ENCODE measurements at places on chromosomes 3 and 15. TPM values are rescaled to one million over a fixed set of nuclear protein-coding genes. Genes with fewer than 3 reads are reported as not detected.

Gene SLC28A1
- total RNA-seq: not detected

Gene CD96
- 0.23 TPM for total RNA-seq

Gene FAM43A
- total RNA-seq: 22.8 TPM

Gene HTR3E
- total RNA-seq: not detected

Gene FOXB1
- not detected for total RNA-seq

Gene INKA1
- 7.9 TPM for total RNA-seq

Gene ADAMTS17
- 3.4 TPM for total RNA-seq

GRCh38 chr15:29675791-29676301 lies 146.4 kb downstream of the TJP1 start:
- no peak for DNase-seq

DNA sequence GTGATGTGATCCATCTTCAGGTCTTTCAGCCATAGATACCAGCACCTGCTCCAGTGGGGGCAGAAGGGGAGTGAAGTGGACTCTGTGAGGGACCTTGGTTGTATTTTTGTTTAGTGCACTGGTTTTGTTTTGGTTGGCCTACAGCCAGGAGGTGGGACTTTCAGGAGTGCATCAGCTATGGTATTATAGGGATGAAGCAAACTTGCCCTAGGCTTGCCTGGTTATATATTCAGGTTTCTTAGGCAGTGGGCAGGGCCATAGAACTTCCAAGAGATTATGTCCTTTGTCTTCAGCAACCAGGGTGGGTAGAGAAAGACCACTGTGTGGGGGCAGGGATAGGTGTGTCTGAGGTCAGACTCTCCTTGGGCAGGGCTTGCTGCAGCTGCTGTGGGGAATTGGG lies 337.3 kb upstream of the SGO1 start:
- DNase-seq: no peak

DNA sequence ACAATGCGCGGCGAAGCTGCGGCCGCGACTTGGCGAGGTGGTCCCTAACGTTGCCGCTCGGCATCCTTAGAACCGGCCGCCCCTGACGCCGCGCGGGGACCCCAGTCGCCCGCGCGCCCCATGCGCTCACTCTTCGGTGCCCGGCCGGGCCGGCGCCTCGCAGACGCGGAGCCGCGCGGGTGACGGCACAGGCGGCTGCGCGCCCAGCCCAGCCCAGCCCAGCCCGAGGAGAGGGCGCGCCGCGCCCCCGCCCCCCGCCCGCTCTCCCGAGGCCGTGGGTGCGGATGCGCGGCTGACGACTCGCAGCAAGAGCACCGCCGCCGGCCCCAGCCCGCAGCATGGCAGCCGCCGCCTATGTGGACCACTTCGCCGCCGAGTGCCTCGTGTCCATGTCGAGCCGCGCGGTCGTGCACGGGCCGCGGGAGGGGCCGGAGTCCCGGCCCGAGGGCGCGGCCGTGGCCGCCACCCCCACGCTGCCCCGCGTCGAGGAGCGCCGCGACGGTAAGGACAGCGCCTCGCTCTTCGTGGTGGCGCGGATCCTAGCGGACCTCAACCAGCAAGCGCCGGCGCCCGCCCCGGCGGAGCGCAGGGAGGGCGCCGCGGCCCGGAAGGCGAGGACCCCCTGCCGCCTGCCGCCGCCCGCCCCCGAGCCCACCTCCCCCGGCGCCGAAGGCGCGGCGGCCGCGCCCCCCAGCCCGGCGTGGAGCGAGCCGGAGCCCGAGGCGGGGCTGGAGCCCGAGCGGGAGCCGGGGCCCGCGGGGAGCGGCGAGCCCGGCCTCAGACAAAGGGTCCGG lies 437 bp downstream of the KLF13 start:
- DNase-seq: no peak

DNA sequence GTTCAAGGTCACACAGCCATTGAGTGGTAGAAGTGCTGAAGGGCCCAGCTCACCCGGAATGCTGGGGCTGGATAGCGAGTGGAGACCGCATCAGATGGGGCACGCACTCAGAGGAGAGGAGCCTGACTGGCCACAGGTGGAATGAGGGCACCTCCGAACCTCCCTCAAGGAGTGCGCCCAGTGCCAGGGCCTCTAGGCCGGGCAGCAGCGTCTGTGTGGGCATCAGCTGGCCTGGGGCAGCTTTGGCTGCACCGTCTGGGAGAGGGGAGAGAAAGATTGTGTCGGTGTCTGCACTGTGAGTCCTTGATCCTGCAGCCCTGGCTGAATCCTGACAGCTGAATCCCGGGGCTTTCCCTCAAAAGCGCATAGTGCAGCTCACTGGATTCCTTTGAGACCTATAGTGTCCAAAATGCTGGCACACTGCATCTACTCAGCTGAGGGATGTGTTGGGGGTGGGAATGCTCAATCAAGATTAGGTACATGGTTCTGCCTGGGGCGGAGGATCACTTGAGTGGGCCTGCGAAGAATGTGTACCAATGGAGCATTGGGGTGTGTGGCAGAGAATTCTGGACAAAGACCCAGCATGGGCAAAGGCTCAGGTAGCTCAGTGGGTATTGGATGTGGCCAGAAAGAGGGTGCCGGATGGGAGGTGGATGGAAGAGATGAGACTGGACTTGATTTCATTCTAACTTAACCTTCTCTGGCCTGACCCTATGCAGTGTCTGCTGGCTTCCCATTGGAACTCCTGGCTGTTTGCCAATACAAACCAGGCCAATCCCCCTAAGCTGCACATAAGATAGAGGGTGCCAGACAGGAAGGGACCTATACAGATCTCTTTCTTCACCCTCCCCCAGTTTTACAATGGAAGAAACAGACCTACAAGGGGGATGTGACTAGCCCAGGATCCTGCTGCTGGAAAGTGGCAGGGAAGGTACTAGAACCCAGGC lies 950 bp downstream of the ANKDD1A start:
- no peak for DNase-seq

GRCh38 chr3:33124638-33125037 lies 10.8 kb downstream of the CRTAP start:
- DNase-seq: no peak

- DNase-seq: no peak
Measured at GRCh38 chr3:189677667-189678066, 46.5 kb downstream of the TP63 start.

DNA sequence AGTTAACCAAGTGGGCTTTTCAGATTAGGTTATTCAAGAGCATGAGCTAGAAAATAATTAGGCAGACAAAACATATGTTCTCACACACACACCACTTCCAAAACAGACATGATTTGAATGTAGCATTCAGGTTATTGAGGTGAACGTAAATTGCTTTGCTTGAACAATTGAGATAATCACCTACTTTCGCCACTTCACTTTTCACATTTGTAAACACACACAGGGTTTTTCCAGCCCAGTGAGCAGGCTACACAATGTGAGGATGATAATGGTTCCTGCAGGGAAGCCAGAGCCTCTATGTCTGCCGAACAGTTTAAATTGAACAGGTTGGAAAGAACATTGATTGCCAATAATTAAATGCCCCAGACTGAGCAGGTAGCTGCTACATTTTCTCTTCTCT lies 560.8 kb downstream of the OCA2 start:
- no peak for DNase-seq

DNA sequence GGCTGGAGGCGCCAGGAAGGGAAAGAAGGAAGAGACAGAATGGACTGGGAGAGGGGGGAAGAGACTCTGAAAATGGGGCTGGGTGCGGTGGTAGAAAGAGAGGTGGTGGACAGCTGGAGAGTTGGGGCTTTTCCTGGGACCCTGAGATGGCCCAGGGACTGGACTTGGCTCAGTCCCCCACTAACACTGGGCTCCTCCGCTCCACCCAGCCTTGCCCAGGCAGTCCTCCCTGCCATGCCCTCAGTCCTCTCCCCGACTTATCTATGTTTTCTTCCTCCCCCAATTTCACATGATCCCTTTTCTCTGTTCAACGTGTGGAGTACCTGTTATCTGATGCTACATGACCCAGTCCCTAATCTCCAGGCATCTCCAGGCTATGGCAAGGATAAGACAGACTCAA lies 6.3 kb upstream of the HCN4 start:
- DNase-seq: no peak

GRCh38 chr3:19885468-19885867 lies 48.5 kb downstream of the EFHB start:
- no peak for DNase-seq

GRCh38 chr15:74957476-74958035 lies 984 bp upstream of the RPP25 start:
- no peak for DNase-seq

DNA sequence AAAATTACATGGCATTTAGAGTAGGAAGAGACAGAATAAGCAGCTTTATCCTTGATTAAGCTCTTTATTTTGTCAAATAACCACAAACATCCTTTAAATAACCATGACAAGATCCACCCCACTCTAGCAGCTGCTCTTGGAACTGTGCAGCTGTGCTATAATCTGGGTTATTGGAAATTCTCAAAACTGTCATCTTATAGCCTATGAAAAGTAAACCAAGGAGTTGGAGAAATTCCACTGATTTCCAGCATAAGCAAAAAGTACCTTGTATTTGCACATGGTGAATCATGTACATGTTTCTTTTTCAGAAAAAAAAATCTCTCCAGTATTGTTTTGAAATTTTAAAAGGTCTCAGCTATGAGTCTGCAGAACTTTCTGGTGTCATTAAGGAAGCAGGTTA lies 88.8 kb upstream of the ABI3BP start:
- no peak for DNase-seq

DNA sequence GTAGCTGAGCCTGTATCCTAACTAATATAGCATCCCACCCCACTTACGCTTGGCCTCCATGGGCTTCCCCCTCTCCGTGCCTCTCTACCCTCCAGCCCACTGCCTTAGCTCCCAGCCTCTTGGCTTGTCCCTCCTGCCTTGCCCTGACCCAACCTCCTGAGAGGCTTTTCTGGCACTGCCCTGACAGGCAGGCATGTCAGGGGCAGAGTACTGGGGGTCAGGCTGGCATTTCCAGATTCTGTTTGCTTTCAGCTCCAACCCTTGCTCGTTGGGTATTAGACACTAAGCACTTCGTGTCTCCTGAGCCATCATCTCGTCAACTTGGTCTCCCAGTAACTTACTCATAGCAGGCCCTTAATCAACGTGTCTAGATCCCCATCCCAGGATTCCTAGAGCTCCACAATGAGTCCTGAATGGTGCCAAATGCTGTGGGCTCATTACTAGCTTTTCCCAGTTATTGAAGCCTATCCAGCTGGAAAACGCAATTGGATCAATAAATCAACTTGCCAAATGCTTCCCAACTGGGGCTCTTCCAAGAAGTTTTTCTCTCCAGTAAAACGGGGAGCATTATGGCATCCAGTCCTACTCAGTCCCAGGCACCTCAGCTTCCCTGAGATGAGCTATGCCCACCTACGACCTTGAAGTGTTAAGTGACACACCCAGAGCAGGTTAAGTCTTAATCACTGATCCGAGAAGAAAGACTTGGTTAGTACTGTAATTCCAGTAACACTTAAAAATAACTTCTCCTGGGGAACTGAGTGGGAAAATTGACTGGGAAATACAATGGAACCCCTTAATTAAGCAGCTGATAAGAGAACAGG lies 78.5 kb upstream of the DLG1 start:
- DNase-seq: no peak

GRCh38 chr15:101138913-101139880 lies 112.7 kb downstream of the CHSY1 start:
- DNase-seq: no peak

- DNase-seq: no peak
Measured at GRCh38 chr15:87672309-87673288, 583.9 kb downstream of the NTRK3 start.

GRCh38 chr15:48282216-48282615 lies 49.0 kb upstream of the DUT start:
- no peak for DNase-seq

DNA sequence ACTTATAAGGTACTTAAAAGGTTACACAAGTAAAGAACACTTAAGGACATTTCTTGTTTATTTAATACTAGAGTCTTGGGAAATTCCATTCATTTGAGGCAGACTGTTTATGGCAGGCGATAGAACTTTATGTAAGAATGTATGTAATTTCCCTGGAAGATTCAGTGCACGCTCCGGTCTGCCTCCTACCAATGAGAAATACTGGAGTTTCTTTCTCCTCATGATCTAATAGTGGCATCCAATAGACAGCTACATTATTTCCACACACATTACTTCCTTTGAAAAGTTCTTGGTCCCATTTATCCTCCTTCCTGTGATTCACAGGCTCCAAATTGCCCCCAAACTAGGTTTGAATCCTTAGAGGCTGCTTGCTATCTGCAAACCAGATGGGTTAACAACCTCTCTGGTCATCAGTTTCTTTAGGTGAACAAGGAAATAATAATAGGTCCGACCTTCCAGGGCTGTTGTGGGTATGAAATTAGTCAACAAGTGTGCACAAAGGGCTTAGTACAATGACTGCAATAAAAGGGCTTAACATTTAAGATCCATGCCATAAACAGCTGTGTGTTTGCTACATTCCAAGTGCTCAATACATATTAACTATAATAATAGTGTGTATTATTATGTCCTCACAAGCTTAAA lies 30.7 kb downstream of the EIF4E3 start:
- no peak for DNase-seq

GRCh38 chr3:69866988-69867720 lies 127.9 kb downstream of the MITF start:
- no peak for DNase-seq

DNA sequence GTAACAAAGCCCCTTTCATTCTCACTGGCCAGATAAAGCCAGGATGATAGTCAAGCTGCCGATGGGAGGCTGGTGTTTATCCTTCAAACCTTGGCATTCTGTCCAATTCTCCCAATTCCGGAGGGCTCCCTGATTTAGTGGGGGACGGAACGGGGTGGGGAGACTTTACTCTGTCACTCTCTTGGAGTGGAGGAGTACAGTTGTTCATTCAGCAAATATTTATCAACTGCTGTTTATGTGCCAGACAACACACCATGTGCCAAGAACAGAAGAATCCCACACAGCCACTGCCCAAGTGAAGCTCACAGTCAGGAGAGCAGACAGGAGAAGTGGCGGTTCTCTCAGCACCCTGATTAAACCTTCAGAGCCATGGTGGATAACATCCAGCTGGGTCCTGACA lies 63.3 kb downstream of the WNT5A start:
- DNase-seq: no peak

DNA sequence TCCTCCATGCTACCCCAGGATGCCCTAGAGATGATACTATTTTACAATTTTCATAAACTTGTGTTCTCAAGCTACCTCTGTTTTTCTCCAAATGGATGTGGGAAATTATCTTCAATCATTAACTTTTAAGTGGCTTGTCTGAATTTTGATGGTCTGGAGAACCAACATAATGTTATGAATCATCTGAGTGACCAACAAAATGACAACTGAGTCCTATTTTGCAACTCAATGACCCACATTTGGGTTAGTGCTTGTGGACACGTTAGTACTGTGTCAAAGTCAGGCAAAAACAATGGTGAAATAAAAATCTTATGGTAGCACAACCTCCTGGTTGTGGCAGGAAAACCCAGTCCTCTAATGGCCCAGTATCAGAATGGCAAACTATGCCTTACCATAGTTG lies 352.4 kb upstream of the ZNF385D start:
- no peak for DNase-seq

GRCh38 chr3:146067048-146067447 lies 93.9 kb downstream of the PLOD2 start:
- DNase-seq: no peak
